ENCODE measurements at places on chromosomes 3 and 15.

DNA sequence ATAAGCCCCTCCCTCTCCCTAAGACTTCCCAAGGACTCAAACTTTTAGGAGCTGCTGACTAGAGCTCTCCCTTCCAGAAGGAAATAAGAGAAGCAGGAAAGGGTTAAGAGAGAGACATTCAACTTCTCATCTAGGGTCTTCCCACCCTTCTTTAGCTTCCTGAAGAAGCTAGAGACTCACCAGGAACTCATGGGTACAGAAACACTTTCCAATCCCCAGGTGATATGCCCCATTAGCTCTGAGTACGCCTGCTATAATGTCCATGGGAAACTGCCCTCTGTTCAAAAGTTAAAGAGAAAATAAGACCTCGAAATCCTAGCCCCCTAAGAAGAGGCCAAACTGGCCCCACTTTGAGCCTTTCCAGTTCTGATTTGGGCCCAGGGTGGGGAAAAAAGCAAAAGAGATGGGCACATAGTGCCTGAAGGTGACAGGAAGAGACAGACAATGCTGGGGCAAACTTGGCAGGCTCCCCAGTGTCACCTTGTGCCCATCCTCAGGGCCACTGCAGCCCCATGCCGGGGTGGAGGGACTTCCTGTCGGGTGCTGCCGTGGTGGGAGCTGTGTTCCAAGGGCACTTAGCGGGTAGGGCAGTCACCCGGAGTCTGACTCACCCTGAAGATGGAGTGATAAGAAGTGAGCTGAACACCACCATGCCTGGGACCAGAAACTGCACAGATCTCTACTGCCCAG, 29.5 kb downstream of the CCDC12 start:
- H3K27me3 ChIP-seq = no peaks in the 10 kb centered on the region
- H3K4me3 ChIP-seq = peak overlapping the region; percentile 69
- H3K4me1 ChIP-seq = peaks cover 76% of the 10 kb centered on the region
- peaks cover 4% of the 10 kb centered on the region for H3K36me3 ChIP-seq
- H3K27ac ChIP-seq = peak overlapping the region; percentile 91

DNA sequence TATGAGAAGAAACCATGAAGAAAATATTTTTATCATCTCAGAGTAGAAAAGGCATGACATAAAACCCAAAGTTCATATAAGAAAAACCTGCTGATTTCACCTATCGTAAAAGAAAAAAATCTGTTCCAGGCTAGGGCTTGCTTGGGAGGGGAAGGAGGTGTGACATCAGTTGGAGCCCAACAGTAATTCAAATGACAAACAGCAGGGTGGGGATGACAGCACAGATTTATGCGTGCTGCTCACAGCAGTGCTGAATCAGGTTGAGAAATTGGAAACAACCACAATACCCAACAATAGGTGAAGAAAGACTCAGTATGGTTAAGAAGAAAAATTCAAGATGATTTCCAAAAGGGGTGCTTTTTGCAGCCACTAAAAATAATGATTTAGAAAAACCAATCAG, 172.4 kb downstream of the PDE8A start:
- peaks cover 21% of the 10 kb centered on the region for H3K27me3 ChIP-seq
- DNase-seq = no peak
- H3K4me1 ChIP-seq = peaks cover 18% of the 10 kb centered on the region
- H3K4me3 ChIP-seq = no peak overlapping the region
- no peak overlapping the region for H3K27ac ChIP-seq

DNA sequence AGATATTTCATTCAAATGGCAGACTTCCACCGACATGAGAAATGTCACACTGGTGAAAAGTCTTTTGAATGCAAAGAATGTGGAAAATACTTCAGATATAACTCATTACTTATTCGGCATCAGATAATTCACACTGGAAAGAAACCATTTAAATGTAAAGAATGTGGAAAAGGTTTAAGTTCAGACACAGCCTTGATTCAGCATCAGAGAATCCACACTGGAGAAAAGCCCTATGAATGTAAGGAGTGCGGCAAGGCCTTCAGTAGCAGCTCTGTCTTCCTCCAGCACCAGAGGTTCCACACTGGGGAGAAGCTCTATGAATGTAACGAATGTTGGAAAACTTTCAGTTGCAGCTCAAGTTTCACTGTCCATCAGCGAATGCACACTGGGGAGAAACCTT, 8.6 kb upstream of the ZNF621 start:
- H3K27ac ChIP-seq = no peak overlapping the region
- peaks cover 4% of the 10 kb centered on the region for H3K36me3 ChIP-seq
- H3K27me3 ChIP-seq = no peaks in the 10 kb centered on the region
- peaks cover 4% of the 10 kb centered on the region for H3K4me1 ChIP-seq
- H3K4me3 ChIP-seq = no peak overlapping the region
- no peak for DNase-seq

GRCh38 chr15:64122936-64123351, 27.2 kb downstream of the SNX1 start:
- no peak overlapping the region for H3K27ac ChIP-seq
- no peak for DNase-seq
- H3K4me3 ChIP-seq = no peak overlapping the region
- peaks cover 17% of the 10 kb centered on the region for H3K36me3 ChIP-seq

DNA sequence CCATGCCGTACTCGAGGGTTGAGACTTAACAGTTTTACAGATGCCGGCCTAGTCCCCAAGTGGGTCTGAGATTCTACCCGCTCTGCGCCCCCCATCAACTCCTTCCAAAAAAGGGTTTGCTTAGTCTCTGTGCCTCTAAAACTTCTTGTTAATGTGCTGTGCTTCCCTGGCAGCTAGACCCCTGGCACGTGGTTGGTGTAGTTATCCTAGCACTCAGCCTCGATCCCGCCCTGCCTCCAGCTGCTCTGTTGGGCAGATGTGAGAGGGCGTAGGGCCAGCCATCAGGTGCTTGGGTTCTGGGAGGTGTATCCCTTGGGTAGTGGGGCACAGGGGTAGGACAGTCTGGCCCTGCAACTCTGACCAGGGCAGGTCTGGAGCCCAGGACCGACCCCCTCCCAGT, 79.5 kb downstream of the FBLN2 start:
- no peak for DNase-seq
- H3K4me1 ChIP-seq = no peaks in the 10 kb centered on the region
- H3K4me3 ChIP-seq = no peak overlapping the region
- H3K27me3 ChIP-seq = no peaks in the 10 kb centered on the region

GRCh38 chr15:59174835-59175831, 31.5 kb upstream of the LDHAL6B start:
- no peak overlapping the region for H3K27ac ChIP-seq
- H3K4me1 ChIP-seq = peaks cover 9% of the 10 kb centered on the region
- peaks cover 17% of the 10 kb centered on the region for H3K27me3 ChIP-seq
- peak; percentile 38 for DNase-seq

DNA sequence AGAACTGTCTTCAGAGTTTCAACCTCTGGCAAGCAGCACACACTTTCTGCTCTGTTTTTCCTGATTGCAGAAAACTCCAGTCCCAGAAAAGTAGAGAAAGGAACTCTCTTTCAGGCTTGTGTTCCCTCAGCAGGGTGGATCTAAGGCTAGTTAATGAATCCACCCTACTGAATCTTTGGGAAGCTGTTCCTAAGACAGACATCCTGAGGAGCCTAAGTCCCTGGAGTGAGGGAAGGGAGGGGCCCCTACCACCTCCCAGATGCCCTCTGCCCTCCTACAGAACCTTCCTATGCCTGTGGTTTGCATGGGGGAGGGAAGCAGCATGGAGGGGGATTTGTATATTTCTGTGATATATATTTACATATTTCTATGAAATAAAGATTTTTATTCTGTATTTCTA, 124.4 kb downstream of the ANO10 start:
- no peak overlapping the region for H3K4me3 ChIP-seq
- no peak for DNase-seq
- H3K27me3 ChIP-seq = peaks cover 41% of the 10 kb centered on the region
- H3K4me1 ChIP-seq = peaks cover 51% of the 10 kb centered on the region

GRCh38 chr15:97652700-97653167, 307.8 kb upstream of the ARRDC4 start:
- no peaks in the 10 kb centered on the region for H3K4me1 ChIP-seq
- no peak overlapping the region for H3K4me3 ChIP-seq
- DNase-seq = no peak
- H3K36me3 ChIP-seq = no peaks in the 10 kb centered on the region

DNA sequence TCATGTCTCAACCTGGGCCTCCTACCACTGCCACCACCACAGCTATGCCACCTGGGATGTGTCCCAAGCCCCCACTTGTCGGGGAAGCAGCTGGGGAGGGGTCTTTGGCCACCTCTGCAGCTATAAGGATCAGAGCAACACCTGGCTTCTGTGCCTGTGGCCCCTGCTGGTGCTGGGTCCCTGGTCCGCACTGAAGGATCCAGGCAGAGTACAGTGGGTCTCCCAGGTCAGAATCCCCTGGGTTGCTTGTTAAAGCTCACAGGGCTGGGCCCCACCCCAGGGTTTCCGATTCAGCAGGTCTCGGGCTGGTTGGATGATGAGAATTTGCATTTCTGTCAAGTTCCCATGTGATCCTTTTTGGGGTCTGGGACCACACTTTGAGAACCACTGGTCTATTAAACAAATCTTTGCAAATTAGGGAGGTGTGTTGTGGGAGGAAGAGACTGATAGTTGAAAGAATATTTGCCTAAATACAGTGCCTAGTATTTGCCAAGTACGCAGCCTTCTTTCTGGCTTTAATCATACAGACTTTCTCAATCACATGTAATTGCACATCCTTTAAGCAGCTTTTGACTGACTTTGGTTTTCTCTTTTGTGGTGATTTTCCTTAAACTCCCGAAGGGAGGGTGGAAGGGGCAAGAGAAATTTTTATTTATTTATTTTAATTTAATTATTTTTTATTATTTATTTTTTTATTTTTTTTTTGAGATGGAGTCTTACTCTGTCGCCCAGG, 127.3 kb downstream of the IGF1R start:
- H3K27ac ChIP-seq = no peak overlapping the region
- DNase-seq = no peak
- no peak overlapping the region for H3K4me3 ChIP-seq
- peaks cover 5% of the 10 kb centered on the region for H3K27me3 ChIP-seq
- no peaks in the 10 kb centered on the region for H3K36me3 ChIP-seq

GRCh38 chr3:123194552-123194951, 7.2 kb upstream of the SEC22A start:
- no peak overlapping the region for H3K4me3 ChIP-seq
- no peaks in the 10 kb centered on the region for H3K4me1 ChIP-seq
- no peaks in the 10 kb centered on the region for H3K27me3 ChIP-seq
- no peak for DNase-seq
- H3K36me3 ChIP-seq = peaks cover 3% of the 10 kb centered on the region

All from activated T-cell treated with anti-CD3 and anti-CD28 coated beads, Interleukin-2, amount 50 U/mL, for 72 hours (primary cell).